Activated CD8-positive, alpha-beta T cell treated with anti-CD3 and anti-CD28 coated beads, Interleukin-2, amount 10 ng/mL, durations not matched to agents 7 days and 5 days (primary cell): ENCODE measurements at places on chromosomes 11 and 22.

GRCh38 chr11:119372260-119373058 lies 9.0 kb downstream of the USP2 start:
- H3K4me3 ChIP-seq = no peak overlapping the region
- no peaks in the 10 kb centered on the region for H3K36me3 ChIP-seq
- H3K27me3 ChIP-seq = peaks cover 9% of the 10 kb centered on the region
- H3K4me1 ChIP-seq = peaks cover 14% of the 10 kb centered on the region
- no peak for DNase-seq
- no peak overlapping the region for H3K27ac ChIP-seq

DNA sequence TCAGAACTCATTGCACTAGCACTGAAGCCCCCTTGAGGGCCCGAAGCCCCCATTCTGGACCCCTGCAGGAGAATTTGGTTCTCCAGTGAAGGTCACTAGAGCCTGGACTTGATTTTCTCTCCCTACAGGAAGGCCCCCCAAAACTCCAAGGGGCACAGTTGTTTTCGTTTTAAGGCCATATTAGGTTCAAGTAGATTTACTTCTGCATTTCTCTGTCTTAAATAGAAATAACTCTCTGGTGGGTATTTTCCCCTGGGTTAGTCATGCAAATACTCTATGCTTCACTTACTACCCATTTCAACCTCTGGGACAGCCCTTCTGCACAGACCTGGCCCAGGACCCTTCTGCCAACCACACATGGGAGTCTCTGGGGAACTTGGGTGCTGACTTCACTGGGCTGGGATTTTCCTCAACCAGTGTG lies 41.6 kb downstream of the WEE1 start:
- peaks cover 23% of the 10 kb centered on the region for H3K4me1 ChIP-seq
- H3K27me3 ChIP-seq = peaks cover 4% of the 10 kb centered on the region
- H3K27ac ChIP-seq = no peak overlapping the region
- no peaks in the 10 kb centered on the region for H3K36me3 ChIP-seq
- peak overlapping the region; percentile 82 for H3K4me3 ChIP-seq

DNA sequence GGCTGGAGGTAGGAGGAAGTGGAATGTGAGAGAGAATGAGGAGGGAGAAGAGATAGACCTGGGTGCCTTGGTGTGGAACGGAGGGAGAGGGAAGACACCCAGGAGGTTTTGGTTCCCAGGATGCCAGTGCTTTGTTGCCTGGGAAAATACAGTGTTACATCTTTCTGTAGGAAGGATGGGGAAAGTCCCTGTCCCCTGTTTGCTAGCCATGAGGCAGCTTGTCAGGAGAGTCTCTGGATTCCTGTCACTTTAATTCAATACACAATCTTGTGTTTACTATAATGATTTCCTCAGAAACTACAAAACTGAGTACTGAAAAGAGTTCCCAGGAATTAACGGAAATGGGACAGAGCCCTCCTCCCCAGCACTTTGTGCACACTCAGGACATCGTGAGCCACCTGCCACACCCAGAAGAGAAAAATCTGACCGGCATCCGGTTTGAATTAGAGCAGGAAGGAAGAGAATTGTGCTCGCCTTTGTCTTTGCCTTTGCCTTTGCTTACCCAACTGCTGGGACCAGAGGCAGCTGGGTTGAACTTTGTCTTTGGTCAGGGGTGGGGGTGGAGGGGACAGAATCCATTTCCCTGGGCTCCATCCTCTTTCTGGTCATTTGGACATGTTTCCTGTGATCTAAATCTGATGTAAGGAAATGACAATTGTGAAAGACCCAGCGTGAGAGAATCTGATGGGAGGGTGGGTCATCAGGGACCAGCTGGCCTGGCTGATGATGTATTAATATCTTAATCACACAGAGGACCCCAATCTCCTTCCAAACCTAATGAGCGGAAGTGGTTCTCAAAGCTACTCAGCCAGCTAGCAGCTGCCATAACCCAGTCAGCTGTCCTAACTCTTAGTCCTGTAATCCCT lies 1.3 kb upstream of the LIMK2 start:
- H3K4me1 ChIP-seq = peaks cover 40% of the 10 kb centered on the region
- no peaks in the 10 kb centered on the region for H3K27me3 ChIP-seq
- peak overlapping the region; percentile 90 for H3K27ac ChIP-seq

- no peak overlapping the region for H3K27ac ChIP-seq
- H3K27me3 ChIP-seq = no peaks in the 10 kb centered on the region
- H3K36me3 ChIP-seq = no peaks in the 10 kb centered on the region
- no peak for DNase-seq
Observed at GRCh38 chr11:41382927-41383326, 76.5 kb downstream of the LRRC4C start.

DNA sequence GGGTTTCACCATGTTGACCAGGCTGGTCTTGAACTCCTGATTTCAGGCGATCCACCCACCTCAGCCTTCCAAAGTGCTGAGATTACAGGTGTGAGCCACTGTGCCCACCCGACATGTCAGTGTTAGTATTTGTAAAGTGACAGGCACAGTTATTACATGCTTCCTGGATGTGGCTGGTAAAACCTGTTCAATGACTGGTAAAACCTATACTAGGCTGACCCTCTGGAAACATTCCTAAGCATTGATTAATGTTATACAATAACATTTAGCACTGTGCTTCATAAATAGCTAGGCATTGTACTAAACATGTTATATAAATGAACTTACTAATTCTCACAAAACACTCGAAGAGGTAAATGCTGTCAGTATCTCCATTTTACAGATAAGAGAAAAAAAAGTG lies 20.9 kb upstream of the JHY start:
- no peak overlapping the region for H3K4me3 ChIP-seq
- no peak for DNase-seq
- no peak overlapping the region for H3K27ac ChIP-seq
- peaks cover 7% of the 10 kb centered on the region for H3K4me1 ChIP-seq
- H3K27me3 ChIP-seq = no peaks in the 10 kb centered on the region

GRCh38 chr11:34363363-34364084 lies 5.7 kb upstream of the ABTB2 start:
- DNase-seq = no peak
- no peak overlapping the region for H3K27ac ChIP-seq
- H3K4me3 ChIP-seq = no peak overlapping the region
- H3K27me3 ChIP-seq = peaks cover 32% of the 10 kb centered on the region

DNA sequence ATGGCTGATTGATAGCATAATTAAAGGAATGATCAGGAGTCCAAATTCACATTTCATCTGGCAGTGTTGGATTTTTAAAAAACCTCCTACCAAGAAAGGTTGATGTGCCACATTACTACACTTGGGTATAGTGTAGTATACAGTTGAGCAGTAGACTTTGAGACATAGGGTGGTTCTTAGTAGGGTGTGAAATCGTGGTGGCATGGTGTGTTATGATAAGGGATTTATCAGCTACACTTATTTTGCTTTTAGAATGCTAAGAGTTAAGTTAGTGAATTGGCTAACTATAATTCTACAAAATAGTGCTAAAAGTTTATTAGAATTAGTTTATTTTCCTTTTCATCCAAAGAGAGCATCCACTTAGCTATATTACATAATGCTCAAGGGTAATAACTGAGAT lies 13.1 kb downstream of the TBCEL start:
- no peak overlapping the region for H3K4me3 ChIP-seq
- H3K27me3 ChIP-seq = no peaks in the 10 kb centered on the region
- no peaks in the 10 kb centered on the region for H3K36me3 ChIP-seq
- no peak overlapping the region for H3K27ac ChIP-seq
- no peak for DNase-seq
